ENCODE measurements at places on chromosomes 16 and 17. TPM values are rescaled to one million over a fixed set of nuclear protein-coding genes. Genes with fewer than 3 reads are reported as not detected.

DNA sequence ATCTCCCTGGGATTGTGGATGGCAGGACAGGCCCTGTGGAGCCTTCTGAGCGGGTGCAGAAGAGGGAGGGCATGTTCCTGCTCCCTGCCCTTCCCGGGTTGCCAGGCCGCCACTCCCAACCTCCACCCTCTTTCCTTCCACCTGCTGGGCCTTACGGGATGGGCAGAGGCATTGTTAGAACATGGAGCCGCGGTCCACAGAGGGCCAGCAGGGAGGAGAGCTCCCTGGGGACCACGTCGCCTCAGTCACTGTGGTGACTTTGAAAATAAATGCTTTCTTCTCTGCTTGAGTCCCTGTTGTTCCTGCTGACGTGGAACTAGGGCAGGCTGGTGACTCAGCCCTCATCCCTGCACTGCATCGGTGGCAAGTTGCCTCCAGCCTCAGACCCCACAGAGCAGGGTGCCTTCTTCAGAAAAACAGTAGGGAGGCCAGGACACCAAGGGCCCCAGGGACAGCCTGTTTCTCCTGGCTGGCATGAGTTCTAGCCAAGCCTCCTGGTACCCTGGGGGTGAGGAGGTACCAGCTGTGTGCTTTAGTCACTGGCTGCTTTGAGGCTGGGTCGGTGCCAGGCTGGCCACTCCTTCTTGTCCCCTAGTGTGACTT, 224.9 kb downstream of the SEC14L1 start:
- no peak for DNase-seq

The SRCIN1 gene
- 2.7 TPM for total RNA-seq

DNA sequence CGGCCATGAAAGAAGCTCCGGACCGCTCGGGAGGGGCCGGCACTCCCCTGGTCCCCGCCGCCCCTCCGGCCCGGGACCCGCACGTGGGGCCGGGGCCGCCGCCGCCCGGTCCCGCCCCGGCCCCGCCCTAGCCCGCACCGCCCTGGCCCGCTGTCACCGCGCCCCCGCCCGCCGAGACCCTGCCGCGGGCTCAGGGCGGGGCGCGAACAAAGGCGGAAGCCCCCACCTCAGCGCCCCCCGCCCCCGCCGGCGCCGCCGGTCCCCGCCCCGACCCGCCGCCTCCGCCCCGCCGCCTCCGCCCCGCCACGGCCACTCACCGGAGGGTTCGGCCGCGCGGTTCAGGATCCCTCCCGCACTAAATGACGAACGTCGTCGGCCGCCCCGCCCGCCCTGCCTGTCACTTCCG, at the start of gene ARHGDIA:
Gene ARHGDIA (minus strand): TSS at position 357 of the 406 bp plus-strand sequence. CDS start 1,407 bp downstream, outside the sequence.
- DNase-seq: no peak

The CA7 gene
- total RNA-seq: not detected

DNA sequence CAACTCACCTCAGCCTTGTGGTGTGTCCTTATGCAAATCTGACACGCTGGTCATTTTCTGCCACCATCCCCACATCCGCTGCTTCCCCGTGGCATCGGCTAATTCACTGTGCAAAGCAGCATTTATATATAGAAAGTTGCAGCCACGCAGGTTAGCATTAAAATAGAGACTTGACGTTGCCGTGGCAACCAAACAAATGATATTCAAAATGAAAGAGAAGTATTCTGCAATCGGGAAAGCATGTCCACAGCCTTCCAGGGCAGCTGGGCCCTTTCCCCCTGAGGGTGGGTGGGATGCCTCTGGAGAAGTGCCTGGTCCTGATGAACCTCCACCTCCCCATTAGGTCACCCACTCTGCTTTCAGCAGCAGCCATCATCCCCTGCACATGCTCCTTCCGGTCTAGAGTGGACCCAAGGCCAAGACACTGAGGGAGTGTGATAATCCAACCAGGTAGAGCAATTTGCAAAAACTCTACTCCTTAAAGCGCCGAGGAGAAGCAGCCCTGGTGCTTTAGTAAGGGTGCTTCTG, 138.7 kb downstream of the GAS7 start:
- DNase-seq: peak; percentile 58

The SLC16A13 gene
- 0.37 TPM for total RNA-seq

- DNase-seq: no peak
Measured at GRCh38 chr17:44024853-44025252, 10.1 kb upstream of the TMEM101 start.

DNA sequence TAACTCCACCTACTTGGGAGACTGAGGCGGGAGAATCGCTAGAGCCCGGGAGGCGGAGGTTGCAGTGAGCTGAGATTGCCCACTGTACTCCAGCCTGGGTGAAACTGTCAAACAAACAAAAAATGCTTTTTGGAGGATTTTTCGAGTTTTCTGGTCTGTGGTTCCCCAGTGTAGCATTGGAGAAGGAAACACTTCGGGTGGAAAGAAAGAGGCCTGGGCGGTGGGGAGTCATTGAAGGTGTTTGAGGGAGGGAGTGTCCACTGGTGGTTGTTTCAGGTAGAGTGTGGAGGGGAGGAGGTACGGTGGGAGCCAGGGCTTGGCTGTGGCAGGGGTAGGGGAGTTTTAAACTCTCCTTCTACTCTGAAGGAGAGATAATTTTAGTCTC, 1.2 kb downstream of the RNF213 start:
- DNase-seq: no peak

The RANGRF gene
- total RNA-seq: 4.3 TPM

GRCh38 chr16:47728205-47728604, 267.1 kb downstream of the PHKB start:
- no peak for DNase-seq

The SMCR8 gene
- total RNA-seq: 10.0 TPM

- peak; percentile 63 for DNase-seq
Measured at GRCh38 chr17:31394544-31394943, 3.1 kb downstream of the RAB11FIP4 start.

The TMEM88 gene
- total RNA-seq: 8.1 TPM

GRCh38 chr16:649631-650030, 466 bp downstream of the WDR90 start:
- DNase-seq: no peak

- DNase-seq: peak; percentile 39
Measured at GRCh38 chr17:51298508-51299371, 38.4 kb downstream of the UTP18 start.

- no peak for DNase-seq
Measured at GRCh38 chr17:39335704-39336223, 65.7 kb downstream of the FBXL20 start.

The CEP95 gene
- total RNA-seq: 105 TPM

DNA sequence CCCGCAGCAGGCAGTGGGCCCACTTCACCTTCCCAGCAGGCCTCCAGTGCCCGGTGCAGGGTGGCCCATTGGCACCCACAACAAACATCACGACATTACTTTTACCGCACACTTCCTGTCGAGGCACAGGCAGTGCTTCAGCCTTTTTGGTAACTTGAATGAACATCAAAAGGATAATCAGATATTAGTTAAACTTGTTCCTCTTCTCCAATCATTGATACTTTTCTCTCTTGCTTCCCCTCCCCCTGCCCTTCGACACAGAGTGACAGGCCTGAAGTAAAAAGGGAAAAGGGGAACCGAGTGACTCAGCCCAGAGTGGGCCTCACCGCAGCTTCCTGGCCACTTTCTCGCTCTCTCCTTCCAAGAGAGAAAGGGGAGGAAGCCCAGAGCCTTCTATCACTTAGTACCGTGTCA, 507.0 kb downstream of the MAF start:
- DNase-seq: no peak

GRCh38 chr17:63675231-63675606, 24.7 kb downstream of the LIMD2 start:
- DNase-seq: no peak

- DNase-seq: peak; percentile 53
Measured at GRCh38 chr17:82636626-82637598, 11.3 kb downstream of the WDR45B start.

DNA sequence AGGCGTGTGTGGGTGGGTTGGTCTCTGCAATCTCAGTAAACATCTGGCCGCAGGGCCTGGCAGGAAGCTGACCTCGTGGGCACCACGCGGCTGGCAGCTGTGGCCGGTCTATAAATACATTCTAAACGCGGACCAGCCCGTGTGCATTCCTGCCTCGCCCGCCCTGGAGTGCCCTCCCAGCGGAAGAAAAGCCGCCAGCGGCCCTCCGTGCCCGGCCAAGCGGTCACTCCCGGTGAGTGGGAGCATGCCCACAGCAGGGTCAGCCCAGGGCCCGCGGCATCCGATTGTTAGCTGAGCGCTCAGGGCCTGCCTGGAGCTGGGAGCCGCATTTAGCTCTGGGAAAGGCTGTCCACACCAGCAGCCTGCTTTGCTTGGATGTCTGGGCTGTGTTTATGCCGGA, 10.3 kb downstream of the ZNF469 start:
- DNase-seq: no peak

The CAPNS2 gene
- total RNA-seq: 17.9 TPM

DNA sequence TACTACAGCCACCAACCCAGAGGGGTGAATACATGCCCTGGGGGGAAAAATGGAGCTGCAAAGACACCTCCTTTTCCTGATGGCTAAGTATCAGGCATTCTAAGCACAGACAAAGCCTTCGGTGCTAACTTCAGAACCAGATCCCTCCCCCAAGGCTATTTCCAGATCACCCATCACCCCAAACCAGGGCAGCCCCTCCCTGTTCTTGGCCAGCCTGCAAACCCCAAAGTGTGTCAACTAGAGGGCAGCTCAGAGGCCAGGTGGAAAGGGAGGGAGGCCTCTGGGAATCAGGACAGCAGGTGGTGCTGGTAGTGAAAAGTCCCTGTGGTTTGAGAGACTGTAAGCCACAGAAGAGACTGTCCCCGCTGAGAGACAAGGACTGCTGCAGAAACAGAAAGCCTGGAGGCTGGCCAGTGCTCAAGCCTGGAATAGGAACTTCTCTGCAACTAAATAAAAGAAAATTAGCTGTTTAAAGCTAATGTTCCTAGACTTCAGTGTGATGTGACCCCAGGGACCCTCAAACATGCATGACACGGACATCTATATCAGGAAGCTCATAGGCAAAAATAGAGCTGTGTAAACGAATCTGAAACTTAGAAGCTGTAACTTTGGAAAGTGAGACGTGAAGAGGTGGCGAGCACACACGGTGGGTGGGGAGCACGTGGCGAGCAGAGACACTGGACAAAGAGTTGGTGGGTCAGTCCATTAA, 9.1 kb downstream of the TUBG1 start:
- no peak for DNase-seq

The EVI2A gene
- 6.9 TPM for total RNA-seq

The ZNF287 gene
- 18.2 TPM for total RNA-seq

- no peak for DNase-seq
Measured at GRCh38 chr17:59601130-59601529, 18.6 kb upstream of the CLTC start.

DNA sequence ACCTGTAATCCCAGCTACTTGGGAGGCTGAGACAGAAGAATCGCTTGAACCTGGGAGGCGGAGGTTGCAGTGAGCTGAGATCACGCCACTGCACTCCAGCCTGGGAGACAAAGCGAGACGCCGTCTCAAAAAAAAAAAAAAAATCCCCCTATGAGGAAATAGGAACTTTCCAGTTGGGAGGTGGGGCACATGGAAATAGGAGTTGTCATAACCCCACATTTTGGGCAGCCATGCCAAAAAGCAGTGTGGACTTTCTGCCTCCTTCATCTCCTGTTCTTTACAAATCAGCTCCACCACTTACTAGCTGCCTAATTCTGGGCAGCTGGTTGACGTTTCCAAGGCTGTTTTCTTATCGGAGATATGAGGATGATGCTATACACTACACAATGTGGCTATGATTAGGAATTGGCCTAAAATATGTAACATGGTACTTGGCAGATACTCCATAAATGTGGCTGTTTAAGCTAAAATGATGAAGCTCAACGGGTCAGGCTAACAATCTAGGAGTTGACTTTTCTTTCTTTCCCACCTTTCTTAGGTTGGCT, 21.5 kb upstream of the CCL5 start:
- no peak for DNase-seq

DNA sequence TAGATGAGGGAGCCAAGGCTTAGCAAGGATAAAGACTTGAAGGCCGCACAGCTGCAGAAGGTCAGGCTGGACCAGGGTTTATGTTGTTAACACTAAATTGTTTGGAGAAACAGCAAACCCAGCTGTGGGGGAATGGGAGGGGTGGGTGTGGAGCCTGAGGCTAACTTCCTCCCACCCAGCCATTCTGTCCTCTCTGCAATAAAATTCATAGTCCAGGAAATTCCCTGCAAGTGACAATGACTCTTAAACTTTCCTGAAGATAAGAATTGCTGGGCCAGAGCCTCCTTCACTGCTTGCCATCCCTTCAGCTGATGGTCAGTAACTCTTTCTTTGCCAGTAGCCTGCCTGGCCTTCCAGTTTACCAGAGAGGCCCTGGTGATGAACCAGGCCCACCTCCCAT, 19.4 kb upstream of the ATP5MC1 start:
- no peak for DNase-seq

The CDK5R1 gene
- total RNA-seq: 1.5 TPM

- DNase-seq: no peak
Measured at GRCh38 chr17:21278450-21279197, 5.9 kb upstream of the MAP2K3 start.

The ASIC2 gene
- total RNA-seq: 1.1 TPM

The AP1G1 gene
- total RNA-seq: 100 TPM

DNA sequence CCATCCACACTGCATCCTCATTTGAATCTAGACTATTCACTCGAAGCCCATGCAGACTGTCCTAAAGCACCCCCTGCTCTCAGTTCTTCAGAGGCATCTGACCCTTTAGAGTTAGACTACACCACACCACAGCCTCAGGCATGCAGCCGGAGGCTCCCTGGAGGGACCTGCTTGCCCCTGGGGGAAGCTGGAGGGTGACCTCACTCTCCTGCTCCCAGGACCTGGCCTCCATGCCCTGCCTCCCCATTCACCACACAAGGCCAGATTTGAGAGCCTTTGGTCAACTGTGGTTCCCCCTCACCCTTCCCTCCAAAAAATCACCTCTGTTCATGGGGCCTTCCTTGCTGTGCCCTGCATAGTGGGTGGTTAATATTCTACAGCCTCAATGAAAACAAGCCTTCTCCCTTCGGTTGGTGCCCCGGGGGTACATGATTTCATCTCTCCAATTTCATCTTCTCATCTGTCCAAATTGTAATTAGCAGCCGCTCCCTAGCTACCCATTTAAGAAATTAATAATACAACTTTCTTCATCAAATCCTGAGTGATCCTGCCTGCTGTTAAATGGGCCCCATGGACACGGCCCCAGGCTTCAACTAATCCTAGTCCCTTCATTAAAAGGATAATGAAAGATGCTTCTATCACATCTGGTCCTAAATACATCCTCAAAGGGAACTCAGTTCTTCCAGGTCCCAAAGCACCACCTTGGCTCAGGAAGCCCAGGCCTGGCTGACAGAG, 24.4 kb downstream of the ABCC12 start:
- no peak for DNase-seq

The GALR2 gene
- not detected for total RNA-seq

DNA sequence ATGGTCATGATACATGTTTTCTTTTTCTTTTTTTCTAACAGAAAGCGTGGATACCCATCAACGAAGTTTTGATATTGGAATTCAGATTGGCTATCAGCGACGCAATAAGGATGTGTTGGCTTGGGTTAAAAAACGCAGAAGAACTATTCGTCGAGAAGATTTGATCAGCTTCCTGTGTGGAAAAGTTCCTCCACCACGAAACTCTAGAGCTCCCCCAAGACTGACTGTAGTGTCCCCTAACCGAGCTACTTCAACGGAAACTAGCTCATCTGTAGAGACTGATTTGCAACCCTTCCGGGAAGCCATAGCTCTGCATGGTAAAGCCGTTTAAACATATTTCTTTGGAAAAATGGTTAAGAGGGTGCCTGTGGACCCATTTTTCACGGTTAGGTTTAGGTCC, 11.5 kb downstream of the HAPSTR1 start:
- DNase-seq: no peak

- no peak for DNase-seq
Measured at GRCh38 chr17:81285179-81285878, 9.8 kb downstream of the SLC38A10 start.

The NME4 gene
- 29.0 TPM for total RNA-seq

Measured in urinary bladder (tissue), 4 donors.